ENCODE measurements at places on chromosomes 1 and 21.

DNA sequence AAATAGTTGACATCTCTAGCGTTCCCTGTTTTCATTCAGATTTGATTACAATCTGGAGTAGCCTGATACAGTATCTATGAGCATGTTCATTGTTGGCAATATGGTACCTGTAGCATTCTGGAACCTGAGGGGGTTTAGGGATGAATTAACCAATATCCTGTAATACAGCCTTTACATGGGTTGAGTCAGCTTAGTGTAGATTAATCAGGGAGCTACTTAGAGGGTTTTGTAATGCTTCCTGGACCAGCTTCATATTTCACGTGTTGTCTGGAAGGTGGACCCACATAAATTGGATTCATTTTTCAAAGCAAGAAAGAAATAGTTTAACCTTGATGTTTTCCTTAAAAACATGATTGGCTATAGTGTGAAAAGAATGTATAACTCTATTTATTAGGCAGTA is 3.6 kb downstream of the OTUD3 start:
- DNase-seq, result no peak

DNA sequence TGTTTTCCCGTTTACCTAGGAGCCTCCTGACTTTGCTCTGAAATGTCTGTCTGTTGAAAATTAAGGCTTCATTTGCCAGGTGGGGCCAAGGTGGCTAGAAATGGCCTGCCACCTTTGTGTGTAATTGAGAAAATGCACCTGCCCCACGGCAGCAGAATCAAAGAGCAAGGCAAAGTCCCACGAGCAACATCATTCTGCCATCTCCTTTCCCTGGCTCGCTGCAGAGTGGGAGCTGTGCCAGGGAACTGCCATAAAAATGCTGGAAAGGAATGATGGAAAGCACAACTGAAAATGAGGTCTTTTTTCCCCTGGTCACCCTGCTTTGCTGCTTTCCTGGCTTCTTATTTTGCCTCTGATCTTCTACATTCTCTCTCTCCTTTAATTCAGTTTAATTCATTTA is 5.5 kb upstream of the OLFML2B start:
- DNase-seq, result no peak

- DNase-seq, result no peak
Measured at GRCh38 chr1:100131623-100132022, 1.1 kb downstream of the SASS6 start.

- DNase-seq, result peak; percentile 93
Measured at GRCh38 chr1:183164340-183164739, 21.7 kb upstream of the LAMC2 start.

DNA sequence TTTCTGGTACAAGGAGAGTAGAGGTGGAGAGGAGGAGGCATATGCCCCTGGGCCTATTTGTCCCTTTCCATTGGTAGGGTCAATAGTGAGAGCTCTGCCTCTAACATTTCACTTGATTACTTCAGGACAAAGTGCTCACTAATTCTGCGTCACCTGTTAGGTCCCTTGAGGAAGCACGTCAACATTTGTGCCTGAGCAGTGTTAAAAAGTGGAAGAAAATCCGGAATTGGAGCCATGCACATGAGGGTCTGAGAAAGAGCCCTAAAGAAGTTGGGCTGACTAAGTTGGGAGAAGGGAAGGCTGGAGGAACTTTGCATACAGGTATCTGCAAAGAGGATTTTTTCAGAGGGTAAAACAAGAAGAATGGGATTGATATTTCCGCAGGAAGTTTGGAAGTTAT is 1.9 kb downstream of the SLC25A44 start:
- no peak for DNase-seq

DNA sequence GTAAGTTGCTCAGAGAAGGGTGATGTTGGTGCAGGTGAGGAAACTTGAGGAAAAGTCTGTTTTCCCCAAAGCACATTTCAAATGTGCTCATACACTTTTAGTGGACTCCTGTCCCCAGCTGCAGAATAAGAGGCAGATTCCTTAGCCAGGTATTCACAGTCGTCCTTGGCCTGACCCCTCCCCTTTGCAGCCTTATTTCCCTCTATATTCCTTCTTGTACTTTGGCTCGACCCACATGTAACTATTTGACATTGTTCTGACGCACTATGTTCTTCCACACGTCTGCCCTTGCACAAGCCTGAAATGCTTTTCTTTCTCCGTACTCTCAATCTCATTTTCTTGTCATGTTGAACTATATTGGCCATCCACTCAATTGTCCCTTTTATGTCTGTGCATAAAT is 498.4 kb upstream of the USP24 start:
- no peak for DNase-seq

DNA sequence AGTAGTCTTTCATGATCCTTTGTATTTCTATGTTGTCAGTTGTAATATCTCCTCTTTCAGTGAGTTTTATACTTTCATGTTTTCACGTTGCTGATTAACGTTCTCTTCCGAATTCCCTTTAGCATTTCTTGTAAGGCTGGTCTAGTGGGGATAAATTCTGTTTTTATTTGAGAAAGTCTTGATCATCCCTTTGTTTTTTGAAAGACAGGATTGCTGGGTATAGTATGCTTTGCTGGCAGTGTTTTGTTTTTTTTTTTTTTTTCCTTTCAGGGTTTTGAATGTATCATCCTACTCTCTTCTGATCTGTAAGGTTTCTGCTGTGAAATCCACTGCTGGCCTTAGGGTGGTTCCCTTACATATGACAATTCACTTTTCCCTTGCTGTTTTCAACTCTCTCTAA is 74.4 kb downstream of the SCMH1 start:
- DNase-seq, result no peak

DNA sequence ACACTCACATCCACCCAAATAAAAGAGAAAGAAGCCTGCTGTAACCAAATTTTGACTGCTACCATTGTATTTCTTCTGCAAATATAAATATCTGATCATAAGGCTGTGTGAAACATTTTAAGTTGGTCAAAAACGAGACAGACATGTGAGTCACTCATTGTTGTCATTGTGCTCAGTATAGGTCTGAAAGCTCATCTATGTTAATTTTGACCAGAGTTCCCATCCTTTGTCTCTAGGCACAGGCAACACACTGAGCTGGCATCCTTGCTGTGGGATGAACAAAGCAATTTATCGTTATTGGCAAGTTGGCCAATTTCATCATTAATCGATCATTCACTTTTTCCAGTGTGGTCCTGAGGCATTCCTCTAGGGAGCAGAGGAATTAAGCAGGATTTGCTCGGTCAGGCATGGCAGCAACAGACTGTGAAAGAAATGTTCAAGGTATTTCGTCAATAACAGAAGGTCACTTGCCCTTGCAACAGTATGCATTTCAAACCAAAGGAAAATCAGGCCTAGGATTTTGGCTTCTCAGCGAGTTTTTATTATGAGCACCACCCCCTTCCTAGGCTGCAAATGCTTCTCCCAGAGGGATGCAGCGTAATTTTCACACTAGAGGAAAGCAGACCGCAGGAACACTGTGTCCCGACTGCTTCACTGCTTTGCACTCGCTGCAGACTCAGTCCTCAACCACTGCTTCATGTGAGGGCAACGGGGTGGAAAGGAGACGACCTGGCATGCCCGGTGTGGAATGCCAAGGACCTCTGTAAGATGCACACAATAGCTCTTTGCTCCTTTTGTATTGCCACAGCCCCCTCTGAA is 87.9 kb upstream of the SMYD2 start:
- DNase-seq, result no peak

DNA sequence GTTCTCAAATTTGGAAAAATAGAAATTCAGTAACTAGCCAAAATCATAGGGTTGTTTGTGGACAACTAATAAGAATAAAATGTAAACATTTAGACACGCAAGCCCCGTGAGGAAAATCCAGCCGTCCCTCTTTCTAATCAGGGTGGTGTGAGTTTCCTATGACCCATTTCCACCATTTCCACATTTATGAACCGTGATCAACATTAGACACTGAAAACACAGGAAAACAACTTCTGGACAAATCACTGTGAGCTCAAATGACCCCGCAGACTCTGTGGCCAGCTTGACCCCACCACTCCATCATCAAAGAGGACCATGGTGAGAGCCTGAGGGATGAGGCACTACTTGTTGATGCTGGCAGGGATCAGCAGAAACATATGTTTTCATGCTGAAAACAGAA is 101.0 kb downstream of the SIM2 start:
- no peak for DNase-seq

GRCh38 chr1:61322769-61323168 is 240.4 kb downstream of the NFIA start:
- no peak for DNase-seq

DNA sequence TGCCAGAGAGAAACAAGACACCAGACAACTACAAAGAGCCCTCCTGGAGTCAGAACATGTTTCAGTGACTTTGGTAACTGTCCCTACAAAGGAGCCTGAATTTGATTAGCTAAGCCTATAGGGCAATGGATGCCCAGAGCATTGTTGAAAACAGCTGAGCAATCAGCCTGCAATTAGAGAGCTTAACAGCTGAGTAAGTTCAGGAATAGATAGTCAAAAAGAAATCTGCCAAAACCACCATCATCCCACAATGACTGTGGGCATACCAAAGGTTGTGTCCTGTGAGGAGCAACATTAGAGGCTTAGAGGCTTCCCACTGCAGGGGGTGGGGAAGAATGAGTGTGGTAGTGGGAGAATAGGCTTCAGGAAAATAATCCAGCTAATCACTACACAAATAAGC is 32.1 kb downstream of the SH3BP5L start:
- DNase-seq, result no peak

GRCh38 chr1:212545941-212546635 is 62.5 kb upstream of the ATF3 start:
- no peak for DNase-seq

DNA sequence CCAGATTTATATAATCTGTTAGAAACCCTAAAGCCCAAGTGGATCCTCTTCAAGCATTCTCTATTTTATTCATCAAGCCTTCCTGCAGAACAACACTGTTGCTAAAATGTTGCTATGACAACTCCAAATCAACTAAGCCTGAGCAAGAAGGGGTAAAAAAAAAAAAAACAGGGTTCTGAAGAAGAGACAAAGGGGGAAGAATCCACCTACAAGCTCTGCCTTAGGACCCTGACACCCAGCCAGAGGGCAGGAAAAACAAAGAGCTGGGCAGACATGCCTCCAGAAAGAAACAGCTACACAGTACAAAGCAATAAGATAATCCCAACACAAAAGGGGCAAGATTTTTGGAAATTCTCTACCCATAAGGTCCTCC is 1.3 kb downstream of the USF1 start:
- DNase-seq, result no peak

- DNase-seq, result no peak
Measured at GRCh38 chr1:161196521-161197451, 2.1 kb downstream of the ADAMTS4 start.

DNA sequence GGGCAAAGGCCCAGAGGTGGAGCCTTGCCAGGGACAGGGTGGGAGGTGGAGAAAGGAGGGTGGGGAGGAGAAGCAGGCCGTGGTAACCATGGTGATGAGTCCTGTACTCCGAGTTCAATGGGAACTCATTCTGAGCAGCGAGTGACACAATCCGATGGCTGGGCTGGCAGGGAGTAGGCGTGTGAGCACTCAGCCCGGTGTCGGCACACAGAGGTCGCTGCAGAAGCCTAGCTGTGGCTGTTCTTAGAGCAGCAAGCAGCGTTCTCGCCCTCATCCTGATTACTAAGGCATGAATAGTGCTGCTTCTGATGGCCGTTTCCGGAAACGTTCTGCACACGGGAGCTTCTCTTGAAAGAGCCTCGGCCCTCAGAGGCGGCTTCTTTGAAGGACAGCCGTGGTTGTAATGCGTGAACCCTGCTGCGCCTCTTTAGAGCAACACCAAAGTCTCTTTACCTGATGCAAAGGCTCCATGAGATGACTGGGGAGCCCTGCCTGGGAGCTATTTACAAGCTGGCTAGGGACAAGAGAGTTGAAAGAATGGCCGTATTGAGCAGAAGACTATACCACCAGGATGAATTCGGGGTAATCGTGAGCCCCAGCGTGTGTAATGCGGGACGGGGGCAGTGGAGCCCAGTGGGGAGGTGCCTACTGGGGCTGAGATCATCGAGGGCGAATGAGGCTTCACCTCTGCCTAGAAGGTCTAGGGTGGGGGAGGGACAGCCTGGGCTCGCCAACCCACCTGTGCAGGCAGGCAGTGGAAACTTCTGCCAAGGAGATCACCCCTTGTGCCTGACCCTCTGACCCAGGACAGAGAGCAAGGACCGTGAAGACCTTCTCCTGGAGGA is 72.8 kb upstream of the PAX7 start:
- no peak for DNase-seq

DNA sequence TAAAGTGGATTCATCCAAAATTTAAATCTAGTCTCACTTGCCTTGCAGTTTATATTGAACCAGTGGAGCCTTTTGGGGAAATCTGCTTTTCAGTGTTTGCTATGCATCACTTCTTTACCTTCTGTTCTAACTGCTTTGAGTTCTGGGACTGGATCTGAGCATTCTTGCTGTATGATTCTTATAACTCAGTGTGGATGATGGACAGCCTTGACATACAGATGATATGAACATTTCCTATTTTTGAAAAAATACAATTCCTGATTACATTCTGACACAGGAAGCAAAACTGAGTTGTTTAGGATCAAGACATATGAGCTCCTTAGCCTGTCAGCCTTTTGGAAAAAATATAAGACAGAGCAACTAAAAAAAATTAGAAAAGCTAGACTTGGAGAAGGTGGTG is 115.2 kb downstream of the DISP1 start:
- DNase-seq, result no peak

DNA sequence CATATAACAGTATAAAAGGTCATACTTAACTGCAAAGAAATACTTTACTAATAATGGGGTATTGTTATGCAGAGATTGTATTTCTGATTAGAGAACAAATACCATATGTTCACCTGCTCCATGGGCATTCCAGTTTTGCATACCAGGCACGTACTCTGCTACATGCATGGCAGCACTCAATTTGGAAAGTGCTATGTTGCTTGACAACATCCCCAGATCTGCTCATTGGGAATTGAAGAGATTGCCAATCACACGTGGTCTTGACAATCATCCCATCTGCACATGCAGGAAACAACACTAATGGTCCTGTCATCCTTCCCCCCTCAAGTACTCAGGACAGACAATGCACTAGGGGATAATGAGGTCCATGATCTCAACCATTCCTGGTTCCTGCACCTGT is 63.4 kb upstream of the PDE4B start:
- no peak for DNase-seq

GRCh38 chr1:112393631-112393974 is 2.4 kb upstream of the CTTNBP2NL start:
- no peak for DNase-seq

DNA sequence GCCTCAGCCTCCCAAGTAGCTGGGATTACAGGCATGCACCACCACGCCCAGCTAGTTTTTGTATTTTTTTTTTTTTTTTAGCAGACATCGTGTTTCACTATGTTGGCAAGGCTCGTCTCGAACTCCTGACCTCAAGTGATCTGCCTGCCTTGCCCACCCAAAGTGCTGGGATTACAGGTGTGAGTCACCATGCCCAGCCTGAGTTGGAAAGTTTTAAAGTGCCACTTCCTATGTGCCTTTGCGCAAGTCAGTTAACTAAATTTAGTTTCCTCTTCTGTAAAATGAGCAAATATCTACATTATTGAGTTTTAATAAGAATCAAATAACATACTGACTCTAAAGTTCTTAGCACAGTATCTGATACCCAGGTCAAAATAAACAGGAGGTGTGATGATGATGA is 12.4 kb downstream of the SLC19A2 start:
- no peak for DNase-seq
